ENCODE measurements at places on chromosomes 4 and X.

- DNase-seq: no peak
These were observed 264.6 kb upstream of the HAND2 start for GRCh38 chr4:173794662-173795061.

DNA sequence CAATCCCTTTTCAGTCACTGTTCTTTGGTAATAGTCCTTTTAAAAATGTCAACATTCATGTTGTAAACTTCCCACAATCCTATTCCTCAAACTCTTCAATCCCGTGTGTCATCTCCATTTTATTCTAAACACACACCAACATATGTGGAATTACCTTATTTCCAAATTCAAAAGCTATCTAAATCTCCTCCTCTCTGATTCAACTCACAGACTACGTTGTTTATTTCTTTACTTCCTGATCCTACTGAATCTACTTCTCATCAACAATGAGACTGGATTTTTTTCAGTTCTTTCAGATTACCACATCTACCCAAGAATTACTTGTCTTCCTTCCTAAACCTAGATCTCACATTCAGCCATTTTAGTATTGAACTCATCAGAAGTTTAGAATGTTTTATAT, 188.2 kb downstream of the GABRB1 start:
- DNase-seq: no peak

- no peak for DNase-seq
These were observed 596.4 kb downstream of the MID1IP1 start for GRCh38 chrX:39397561-39398199.

DNA sequence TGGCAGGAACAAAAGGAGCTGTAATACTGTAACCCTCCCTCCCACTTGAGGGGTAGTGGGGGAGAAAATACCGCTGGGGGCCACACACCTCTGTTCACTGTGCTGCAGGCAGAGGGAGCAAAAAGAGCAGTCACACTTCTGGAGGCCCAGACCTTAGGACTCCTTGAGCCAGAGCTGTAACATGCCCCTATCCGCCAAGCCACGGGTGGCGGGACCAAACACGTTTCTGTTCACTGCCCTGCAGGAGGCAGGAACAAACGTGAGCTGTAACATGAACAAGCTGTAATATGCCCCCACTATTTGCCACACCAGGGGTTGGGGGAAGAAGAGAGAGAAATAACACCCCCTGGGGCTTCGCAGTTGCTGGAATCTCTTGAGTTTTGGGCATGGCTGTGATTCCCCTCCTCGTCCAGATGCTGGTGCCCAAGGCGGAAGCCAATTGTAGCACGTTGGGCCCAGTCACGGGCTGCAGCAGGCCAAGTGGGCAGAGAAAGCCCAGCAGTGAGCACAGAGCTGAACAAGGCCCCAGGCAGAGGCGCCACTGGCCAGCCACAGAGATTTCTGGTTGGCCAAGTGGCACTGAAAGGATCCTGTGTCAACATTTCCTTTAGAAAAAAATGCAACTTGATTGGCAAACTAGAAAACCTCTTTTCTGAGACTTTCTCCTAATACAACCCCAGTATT, 509.7 kb downstream of the INPP4B start:
- no peak for DNase-seq

DNA sequence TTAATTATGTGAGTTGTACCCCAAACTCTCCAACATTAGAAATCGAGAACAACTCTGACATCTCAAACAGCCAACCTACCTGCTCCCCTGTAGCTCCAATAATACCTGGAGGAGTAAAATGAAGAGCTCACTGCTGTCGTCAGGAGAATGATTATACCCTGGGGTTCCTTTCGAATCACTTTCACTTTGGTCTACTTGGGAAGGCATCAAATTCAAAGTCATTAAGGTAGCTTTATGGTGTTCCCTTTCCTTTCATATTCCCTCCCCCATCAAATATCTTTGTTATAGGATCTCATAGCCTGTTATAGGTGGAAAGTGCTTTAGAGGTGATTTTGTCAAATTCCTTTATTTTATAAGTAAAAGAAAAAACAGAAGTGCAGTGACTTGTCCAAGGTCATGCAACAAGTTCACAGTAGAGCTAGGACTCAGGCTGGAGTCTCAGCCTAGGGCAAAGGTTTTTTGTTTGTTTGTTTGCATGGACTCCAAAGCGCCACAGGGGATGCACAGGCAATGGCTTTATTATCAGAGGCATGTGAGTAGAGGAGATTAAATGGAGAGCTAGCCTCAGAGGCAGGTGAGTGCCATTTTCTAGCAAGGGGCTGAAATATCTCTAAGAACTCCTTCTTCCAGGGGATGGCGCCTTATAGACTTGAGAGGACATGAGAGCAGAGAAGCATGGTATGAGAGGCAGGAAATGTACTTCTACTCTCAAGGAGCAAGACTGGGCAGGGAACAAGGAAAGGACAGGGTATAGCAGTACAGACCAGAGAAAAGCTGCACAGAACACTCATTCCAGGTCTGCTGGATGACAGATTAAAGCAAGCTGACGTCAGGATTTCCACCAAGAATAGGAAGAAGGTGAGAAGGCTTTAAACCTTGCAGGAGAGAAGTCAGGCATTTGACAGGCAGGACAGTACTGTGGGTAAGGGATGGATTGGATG, 262.1 kb upstream of the GPC4 start:
- no peak for DNase-seq

DNA sequence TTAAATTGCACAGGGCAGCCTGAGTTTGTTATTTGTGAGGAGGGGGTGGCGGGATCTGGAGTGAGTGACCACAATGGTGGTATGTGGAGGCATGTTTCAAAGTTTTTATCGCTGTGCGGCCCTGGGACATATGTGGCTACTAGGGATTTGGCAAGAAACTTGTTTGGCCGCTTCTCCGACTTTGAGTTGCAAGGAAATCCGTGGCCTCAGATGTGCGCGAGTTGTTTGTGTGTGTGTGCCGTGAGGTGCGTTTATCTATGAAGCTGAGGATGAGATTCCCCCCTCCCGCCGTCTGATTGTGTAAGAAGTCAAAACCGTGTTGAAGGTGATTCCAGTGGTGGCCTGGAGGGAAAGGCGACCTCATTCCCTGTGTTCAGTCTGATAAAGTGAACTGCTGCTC, 1.4 kb downstream of the JADE3 start:
- no peak for DNase-seq

DNA sequence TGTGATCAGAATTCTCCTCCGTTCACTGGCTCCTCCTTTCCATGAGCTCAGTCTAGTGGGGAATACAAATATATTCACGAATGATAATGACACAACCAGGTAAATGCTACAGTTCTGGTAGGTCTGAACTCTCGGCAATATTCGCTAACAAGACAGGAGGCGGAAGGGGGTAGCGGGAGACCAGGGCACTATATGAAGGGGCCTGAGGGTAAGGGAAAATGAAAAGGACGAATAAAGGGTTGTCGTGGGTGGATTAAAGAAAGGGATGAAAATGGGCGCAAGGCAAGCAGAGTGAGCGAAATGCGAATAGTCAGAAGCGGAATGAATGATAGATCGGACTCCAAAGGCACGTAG, 743 bp downstream of the NKAP start:
- DNase-seq: no peak

DNA sequence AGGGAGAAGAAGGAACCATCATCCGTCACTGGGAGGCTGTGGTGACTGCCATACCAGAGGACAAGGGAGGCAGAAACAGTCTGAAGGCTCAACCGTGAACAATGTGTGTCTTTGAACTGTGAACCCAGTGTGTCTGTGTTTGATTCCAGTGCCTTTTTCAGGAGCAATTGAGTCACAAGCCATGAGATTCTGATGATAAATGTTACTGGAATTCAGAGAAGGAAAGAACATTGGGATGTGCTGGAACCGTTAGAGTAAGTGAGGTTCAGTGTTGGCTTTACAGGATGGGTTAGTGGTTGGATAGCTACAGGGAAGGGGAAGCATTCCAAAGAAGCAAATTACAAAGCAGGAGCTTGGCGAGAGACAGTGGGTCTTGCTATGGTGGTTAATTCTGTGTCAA, 464.4 kb downstream of the TRIML1 start:
- DNase-seq: no peak

DNA sequence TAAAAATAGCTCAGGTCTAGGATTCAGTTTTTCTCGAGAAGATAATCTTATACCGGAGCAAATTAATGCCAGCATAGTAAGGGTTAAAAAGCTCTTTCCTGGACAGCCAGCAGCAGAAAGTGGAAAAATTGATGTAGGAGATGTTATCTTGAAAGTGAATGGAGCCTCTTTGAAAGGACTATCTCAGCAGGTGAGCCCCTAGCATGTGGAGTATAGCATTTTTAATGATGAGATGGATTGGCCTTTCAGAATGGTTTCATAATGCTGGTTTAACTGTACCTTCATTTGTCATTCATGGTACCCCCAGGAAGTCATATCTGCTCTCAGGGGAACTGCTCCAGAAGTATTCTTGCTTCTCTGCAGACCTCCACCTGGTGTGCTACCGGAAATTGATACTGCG, 79.4 kb downstream of the SLC10A6 start:
- no peak for DNase-seq

DNA sequence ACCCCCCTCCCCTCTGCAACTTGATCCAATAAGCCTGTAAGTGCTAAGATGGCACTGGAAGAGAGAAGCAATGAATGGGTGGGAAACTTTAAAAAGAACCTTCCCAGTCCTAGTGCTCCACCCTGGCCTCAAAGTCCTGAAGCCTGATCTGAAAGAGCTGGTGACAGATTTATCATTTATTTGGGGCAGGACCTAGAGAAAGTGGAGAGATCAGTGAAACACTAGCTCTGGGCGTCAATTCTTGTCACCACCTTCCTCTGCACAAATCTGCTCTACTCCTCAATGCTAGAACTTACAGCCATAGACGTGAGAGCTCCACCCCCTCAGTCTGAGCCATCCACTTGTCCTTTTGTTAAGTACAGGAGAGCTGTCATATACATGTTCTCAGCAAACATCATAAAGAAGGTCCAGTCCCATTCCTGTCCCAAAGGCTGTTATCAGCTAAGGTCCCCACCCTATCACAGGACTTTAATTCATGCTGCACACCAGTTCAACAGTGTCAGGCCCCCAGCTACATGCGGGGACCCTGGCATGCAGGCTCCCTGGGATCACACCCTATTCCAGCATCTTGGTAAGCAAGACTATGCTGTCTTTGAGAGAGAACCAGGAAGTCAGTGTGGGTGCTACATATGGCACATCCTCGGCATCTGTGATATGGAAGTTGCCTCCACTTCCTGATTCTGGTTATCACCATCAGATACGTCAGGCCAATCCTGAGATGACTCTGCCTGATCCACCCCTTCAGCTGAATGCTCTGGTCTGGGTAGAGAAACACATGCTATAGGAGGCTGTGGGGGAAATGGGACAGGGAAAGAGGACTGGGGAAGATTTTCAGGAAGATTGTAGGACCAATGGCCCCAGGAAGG, 2.3 kb downstream of the P2RY4 start:
- no peak for DNase-seq

GRCh38 chr4:145861336-145862318, 77.0 kb downstream of the ZNF827 start:
- DNase-seq: no peak

GRCh38 chr4:156252358-156252921, 298.8 kb upstream of the CTSO start:
- DNase-seq: no peak

DNA sequence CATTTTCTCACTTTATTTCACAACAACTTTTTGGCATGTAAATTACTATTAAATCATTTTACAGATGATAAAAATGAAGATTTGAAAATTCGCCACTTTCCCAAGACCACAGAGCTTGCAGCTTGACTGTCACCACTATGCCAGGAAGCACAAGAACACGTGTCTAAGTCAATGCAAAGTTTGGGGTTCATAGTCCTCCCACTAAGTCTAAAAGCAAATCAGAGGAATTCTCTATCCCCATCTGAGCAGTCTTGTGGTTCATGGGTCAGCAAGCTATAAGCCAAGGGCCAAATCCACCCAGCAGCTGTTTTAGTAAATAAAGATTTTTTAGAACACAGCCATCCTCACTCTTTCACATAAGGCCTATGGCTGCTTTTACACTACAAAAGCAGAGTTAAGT, 833.3 kb upstream of the INTU start:
- DNase-seq: no peak

- DNase-seq: no peak
These were observed 118.8 kb downstream of the SMIM20 start for GRCh38 chr4:26032630-26033317.

GRCh38 chrX:9700555-9700954, 65.1 kb downstream of the GPR143 start:
- no peak for DNase-seq

GRCh38 chr4:100289530-100289888, 99.2 kb upstream of the DDIT4L start:
- DNase-seq: no peak

- DNase-seq: no peak
These were observed 400.5 kb downstream of the PDGFC start for GRCh38 chr4:156571146-156571545.

DNA sequence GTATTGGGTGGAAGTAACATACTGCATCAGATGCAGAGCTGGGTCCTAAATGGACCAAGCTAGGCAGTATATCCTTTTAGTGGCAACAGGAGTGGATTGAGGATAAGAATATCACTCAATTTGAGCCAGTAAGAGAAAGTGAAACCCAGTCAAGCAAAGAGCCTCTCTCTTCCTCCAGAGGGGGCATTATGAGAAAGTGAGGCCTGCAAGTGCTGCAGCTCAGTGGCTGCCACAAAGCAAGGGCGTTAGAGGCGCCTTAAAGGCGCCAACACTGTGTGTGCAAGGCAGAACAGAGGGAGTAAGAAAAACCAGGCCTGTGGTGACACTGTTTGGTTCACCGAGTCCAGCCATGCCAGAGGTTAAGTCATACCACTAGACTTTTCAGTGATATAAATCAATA, 17.5 kb downstream of the STX18 start:
- no peak for DNase-seq

DNA sequence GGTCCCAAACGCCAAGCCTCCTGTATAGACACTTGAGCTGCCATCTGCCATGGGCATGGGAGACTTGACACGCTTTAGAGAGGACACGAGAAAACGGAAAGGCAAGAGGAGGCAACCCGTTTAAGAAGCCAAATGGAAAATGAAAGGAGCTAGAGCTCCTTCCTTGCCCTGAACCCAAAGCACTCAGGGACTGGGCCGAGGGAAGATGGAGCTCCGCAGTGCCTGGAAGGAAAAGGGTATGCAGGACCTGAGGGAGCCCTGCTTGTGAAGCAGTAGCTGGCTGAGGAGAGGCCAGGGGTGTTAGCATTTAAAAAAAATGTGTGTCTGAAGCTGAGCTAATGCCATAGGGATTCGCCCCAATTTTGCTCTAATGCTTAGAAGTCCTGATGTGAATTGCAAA, 15.1 kb downstream of the MCF2 start:
- no peak for DNase-seq

DNA sequence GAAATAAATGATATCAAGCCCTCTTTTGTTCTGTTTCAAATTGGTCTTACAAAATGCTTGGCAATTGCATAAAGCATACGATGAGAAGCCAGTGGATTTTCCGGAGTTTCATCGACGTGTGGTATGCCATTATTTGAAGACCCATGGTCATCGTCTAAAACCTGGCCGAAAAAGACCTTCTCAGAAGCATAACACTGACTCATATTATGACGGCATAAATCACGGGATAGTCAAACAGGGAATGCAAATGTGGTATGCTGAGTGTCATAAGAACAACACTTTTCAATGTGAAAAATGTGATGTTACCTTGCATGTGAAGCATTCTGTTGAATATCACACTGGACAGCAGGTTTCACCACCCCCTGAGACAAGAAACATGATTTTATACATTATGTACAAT, 695.2 kb downstream of the GRXCR1 start:
- DNase-seq: no peak
